Esophagus muscularis mucosa (tissue), 4 donors: ENCODE measurements at places on chromosomes 4 and X. TPM values are rescaled to one million over a fixed set of nuclear protein-coding genes. Genes with fewer than 3 reads are reported as not detected.

GRCh38 chr4:53863736-53864365 lies 200.6 kb downstream of the CHIC2 start:
- peaks cover 6% of the 10 kb centered on the region for H3K4me1 ChIP-seq
- no peaks in the 10 kb centered on the region for H3K27me3 ChIP-seq
- no peak for DNase-seq

DNA sequence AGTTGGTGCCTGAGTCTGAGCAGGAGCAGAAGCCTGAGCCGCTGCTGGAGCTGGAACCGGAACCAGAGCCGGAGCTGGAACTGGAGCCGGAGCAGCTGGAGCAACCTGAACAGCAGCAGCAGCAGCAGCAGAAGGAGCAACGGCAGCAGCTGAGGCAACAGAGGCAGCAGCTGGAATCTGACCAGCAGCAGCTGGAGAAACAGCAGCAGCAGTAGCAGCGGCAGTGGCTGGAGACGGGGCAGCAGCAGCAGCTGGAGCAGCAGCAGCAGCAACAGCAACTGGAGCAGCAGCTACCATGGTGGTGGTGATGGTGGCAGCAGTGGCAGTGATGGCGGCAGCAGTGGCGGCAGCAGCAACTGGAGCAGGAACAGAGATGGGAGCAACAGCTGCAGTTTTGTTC lies 61.5 kb downstream of the AMOT start:
- DNase-seq, result no peak
- no peaks in the 10 kb centered on the region for H3K27me3 ChIP-seq
- H3K36me3 ChIP-seq, result no peaks in the 10 kb centered on the region
- H3K4me1 ChIP-seq, result no peaks in the 10 kb centered on the region
- H3K4me3 ChIP-seq, result no peak overlapping the region

DNA sequence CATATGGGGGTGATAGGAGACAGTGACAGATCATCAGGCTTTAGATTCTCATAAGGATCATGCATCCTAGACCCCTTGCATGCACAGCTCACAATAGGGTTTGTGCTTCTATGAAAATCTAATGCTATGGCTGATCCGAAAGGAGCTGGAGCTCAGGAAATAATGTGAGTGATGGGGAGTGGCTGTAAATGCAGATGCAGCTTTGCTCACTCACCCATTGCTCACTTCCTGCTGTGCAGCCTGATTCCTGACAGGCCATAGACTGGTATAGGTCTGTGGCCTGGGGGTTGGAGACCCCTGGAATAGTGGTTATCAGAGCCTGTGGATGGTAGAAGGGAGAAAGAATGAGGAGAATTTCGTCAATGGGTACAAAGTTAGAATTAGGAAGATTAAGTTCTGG lies 2751.1 kb downstream of the ARAP2 start:
- no peaks in the 10 kb centered on the region for H3K4me1 ChIP-seq
- H3K4me3 ChIP-seq, result no peak overlapping the region
- no peak for DNase-seq
- H3K27me3 ChIP-seq, result no peaks in the 10 kb centered on the region
- no peak overlapping the region for H3K27ac ChIP-seq
- no peaks in the 10 kb centered on the region for H3K36me3 ChIP-seq

DNA sequence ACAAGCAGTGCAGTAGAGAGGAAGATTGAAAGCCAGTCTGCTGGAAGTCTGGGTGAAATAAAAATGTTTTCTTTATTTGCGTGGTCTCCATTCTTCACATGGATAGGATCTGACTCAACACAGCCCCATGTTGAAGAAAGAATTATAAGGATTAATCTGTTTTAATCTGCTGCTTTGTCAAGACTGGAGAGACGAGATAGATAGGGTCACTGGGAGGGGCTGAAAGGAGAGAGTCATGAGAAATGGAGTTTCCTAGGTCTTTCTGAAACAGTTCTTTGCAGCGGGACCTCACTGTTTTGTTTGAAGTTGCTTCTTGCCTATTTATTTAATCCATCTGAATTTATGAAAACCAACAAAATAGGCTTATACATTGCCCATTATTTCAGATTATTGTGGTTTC lies 32.4 kb upstream of the RHOH start:
- H3K27ac ChIP-seq, result no peak overlapping the region
- no peaks in the 10 kb centered on the region for H3K36me3 ChIP-seq
- H3K4me1 ChIP-seq, result no peaks in the 10 kb centered on the region
- H3K4me3 ChIP-seq, result no peak overlapping the region
- H3K27me3 ChIP-seq, result no peaks in the 10 kb centered on the region

- no peak for DNase-seq
- no peaks in the 10 kb centered on the region for H3K27me3 ChIP-seq
Measured at GRCh38 chr4:158094413-158095134, 78.3 kb downstream of the GASK1B start.

GRCh38 chr4:159652871-159653270 lies 550.0 kb downstream of the RAPGEF2 start:
- no peak overlapping the region for H3K27ac ChIP-seq
- H3K4me3 ChIP-seq, result no peak overlapping the region
- no peaks in the 10 kb centered on the region for H3K27me3 ChIP-seq
- DNase-seq, result no peak
- H3K4me1 ChIP-seq, result no peaks in the 10 kb centered on the region

GRCh38 chr4:119690871-119691270 lies 62.3 kb upstream of the PDE5A start:
- H3K4me1 ChIP-seq, result peaks cover 25% of the 10 kb centered on the region
- H3K4me3 ChIP-seq, result no peak overlapping the region
- DNase-seq, result no peak
- H3K36me3 ChIP-seq, result no peaks in the 10 kb centered on the region

DNA sequence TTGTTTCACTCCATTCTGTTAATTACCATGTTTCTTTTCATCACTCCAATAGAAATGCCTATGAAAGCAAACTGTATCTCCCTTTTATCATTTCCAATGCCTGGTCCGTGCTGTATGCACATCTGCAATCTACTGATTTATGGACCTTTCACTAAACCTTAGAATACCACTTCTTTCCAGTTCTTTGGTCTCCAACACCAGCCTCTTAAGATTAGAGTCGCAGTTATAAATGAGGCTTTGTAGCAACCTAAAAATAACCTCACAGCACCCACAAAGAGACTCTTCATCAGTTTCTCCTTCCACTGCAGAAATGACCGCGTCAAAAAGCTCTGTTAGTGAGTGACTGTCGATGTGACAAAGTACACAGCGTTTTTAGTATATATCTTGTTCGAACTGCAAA lies 282.6 kb downstream of the ADGRA3 start:
- no peaks in the 10 kb centered on the region for H3K27me3 ChIP-seq
- H3K36me3 ChIP-seq, result no peaks in the 10 kb centered on the region
- H3K4me1 ChIP-seq, result no peaks in the 10 kb centered on the region

DNA sequence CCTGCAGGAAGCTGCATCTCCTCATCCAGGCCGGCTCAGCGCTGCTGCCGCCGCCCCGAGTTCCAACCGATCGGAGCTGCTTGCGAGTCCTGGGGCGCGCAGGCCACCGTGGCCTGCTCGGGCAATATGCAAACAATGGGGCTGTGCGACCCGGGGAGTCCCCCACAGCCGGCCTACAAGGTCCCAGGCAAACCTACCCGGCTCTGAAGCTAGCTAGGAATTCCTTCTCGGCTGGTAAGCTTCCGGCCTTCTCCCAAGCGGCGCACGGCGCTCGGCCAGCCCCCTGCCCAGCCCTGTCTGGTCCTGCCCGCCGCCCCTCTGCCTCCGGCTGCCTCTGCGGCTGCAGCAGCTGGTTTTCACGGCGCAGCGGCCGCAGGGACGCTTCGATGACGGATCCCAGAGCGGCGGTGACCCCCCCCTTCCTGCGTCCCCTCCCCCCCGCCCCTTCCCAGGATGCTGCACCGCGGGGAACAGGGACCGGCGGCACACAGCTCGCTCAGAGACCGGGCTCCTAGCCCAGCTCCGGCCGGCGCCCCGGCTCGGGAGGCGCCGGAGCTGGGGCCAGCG lies 59.4 kb downstream of the TSC22D3 start:
- peak overlapping the region; percentile 94 for H3K27ac ChIP-seq
- peaks cover 60% of the 10 kb centered on the region for H3K4me1 ChIP-seq
- no peaks in the 10 kb centered on the region for H3K27me3 ChIP-seq
- no peak for DNase-seq
- peak overlapping the region; percentile 74 for H3K4me3 ChIP-seq

DNA sequence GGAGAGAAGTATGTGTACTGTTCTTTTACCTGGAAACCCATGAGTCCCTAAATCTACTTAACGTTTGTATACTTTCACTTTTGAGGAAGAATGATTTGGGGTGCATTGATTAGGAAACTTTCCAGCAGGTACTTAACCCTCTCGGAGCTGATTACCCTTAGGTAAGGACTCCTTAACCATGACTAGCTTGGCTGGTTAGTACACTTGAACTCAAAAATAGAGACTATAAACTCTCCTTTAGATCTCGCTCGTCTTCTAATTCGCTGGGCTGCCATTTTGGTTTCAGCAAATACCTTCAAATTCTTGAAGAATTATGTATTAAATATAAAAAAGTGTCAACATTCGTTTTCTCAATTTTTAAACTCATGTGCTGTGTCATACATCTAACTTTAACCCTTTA lies 2.0 kb downstream of the USP9X start:
- H3K36me3 ChIP-seq, result no peaks in the 10 kb centered on the region
- peak overlapping the region; percentile 95 for H3K27ac ChIP-seq

DNA sequence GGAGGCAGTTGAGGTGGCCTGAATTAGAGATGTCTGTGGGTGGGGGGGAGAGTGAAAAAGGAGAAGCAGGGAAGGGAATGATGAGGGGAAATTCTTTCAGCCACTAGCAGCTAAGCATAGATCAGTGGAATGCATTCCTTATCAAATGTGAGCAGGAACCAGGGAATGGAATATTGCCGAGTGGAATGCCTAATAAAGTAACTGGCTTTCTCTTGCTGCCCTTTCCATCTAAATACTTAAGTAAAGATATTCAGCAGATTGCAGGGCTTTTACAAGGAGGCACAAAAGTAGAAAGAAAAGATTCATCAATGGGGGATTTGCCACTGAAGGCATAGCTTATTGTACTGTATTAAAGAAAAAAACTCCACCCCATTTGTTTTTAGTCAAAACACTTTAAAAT lies 263.0 kb upstream of the RPS6KA3 start:
- no peaks in the 10 kb centered on the region for H3K36me3 ChIP-seq
- H3K27ac ChIP-seq, result no peak overlapping the region
- no peaks in the 10 kb centered on the region for H3K27me3 ChIP-seq

DNA sequence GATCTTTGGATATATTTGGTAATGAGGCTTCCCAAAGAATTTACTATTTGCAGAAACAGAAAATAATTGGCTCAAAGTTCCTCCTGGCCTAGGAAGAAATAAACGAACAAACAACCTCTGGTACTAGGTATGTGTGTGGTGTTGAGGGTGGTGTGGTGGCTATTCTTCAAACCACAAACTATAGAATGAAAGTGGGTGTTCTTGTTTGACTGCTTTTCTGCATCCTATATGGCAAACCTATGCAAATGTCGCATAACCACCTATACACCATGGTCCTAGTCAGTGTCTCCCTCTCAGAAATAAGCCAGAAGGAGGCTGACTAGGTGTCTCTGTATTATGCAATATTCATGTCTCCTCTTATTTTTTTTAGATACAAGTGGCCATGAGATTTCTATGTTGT lies 106.6 kb upstream of the PCDH18 start:
- peaks cover 21% of the 10 kb centered on the region for H3K4me1 ChIP-seq
- no peaks in the 10 kb centered on the region for H3K27me3 ChIP-seq
- H3K36me3 ChIP-seq, result no peaks in the 10 kb centered on the region
- no peak overlapping the region for H3K27ac ChIP-seq
- DNase-seq, result no peak
- H3K4me3 ChIP-seq, result no peak overlapping the region

GRCh38 chrX:106751407-106751806 lies 24.9 kb downstream of the RNF128 start:
- DNase-seq, result no peak
- H3K4me1 ChIP-seq, result no peaks in the 10 kb centered on the region
- H3K4me3 ChIP-seq, result no peak overlapping the region
- H3K36me3 ChIP-seq, result no peaks in the 10 kb centered on the region
- no peaks in the 10 kb centered on the region for H3K27me3 ChIP-seq

GRCh38 chr4:180422989-180423711 lies 1820.1 kb upstream of the TENM3 start:
- H3K4me3 ChIP-seq, result no peak overlapping the region
- H3K27ac ChIP-seq, result no peak overlapping the region
- no peaks in the 10 kb centered on the region for H3K36me3 ChIP-seq
- H3K27me3 ChIP-seq, result no peaks in the 10 kb centered on the region
- no peak for DNase-seq
- no peaks in the 10 kb centered on the region for H3K4me1 ChIP-seq

DNA sequence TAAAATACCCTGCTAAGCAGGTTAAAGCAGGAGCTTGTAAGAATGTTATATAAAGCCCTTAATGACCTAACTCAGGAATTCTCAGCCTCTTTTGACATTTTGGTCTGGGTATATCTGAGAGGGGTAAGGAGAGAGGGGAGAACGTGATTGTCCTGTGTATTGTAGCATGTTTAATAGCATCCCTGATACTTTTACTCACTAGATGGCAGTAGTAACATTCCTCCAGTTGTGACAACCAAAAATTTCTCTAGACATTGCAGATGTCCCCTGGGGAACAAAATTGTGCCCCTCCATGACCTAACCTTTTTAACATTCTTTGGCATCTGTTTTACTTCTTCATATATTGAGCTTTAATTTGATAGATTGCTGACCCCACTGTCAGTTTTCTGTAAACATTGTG lies 17.9 kb downstream of the SMARCA5 start:
- no peaks in the 10 kb centered on the region for H3K27me3 ChIP-seq
- H3K4me1 ChIP-seq, result peaks cover 25% of the 10 kb centered on the region
- H3K4me3 ChIP-seq, result no peak overlapping the region

GRCh38 chr4:120857312-120857711 lies 65.2 kb downstream of the PRDM5 start:
- no peaks in the 10 kb centered on the region for H3K36me3 ChIP-seq
- no peaks in the 10 kb centered on the region for H3K4me1 ChIP-seq
- H3K4me3 ChIP-seq, result no peak overlapping the region
- no peak overlapping the region for H3K27ac ChIP-seq
- H3K27me3 ChIP-seq, result no peaks in the 10 kb centered on the region

GRCh38 chr4:105751718-105752299 lies 43.2 kb downstream of the GSTCD start:
- no peak for DNase-seq
- no peaks in the 10 kb centered on the region for H3K27me3 ChIP-seq
- H3K36me3 ChIP-seq, result no peaks in the 10 kb centered on the region
- no peaks in the 10 kb centered on the region for H3K4me1 ChIP-seq
- H3K27ac ChIP-seq, result no peak overlapping the region

GRCh38 chrX:53605004-53605403 lies 81.5 kb downstream of the HUWE1 start:
- H3K4me3 ChIP-seq, result no peak overlapping the region
- peaks cover 6% of the 10 kb centered on the region for H3K4me1 ChIP-seq
- DNase-seq, result no peak
- peaks cover 15% of the 10 kb centered on the region for H3K36me3 ChIP-seq

CXCL1 gene
- total RNA-seq, result 3.4 TPM

ITIH6 gene
- total RNA-seq, result not detected

LONRF3 gene
- 19.9 TPM for total RNA-seq

NSG1 gene
- 4.0 TPM for total RNA-seq

FRG1 gene
- 30.7 TPM for total RNA-seq

HOPX gene
- total RNA-seq, result 11.9 TPM

RAB33A gene
- total RNA-seq, result 0.91 TPM

NMU gene
- total RNA-seq, result not detected

SLITRK2 gene
- 0.17 TPM for total RNA-seq

DMD gene
- total RNA-seq, result 210 TPM

GAR1 gene
- 6.2 TPM for total RNA-seq

HSFX3 gene
- total RNA-seq, result not detected
